Stimulated activated CD4-positive, alpha-beta T cell treated with anti-CD3 and anti-CD28 coated beads, TNF-alpha, amount 100 ng/mL, for 1 hour (primary cell): ENCODE measurements at places on chromosomes 2 and 18.

- no peak for DNase-seq
Observed at GRCh38 chr18:51153659-51154371, 43.7 kb downstream of the MEX3C start.

DNA sequence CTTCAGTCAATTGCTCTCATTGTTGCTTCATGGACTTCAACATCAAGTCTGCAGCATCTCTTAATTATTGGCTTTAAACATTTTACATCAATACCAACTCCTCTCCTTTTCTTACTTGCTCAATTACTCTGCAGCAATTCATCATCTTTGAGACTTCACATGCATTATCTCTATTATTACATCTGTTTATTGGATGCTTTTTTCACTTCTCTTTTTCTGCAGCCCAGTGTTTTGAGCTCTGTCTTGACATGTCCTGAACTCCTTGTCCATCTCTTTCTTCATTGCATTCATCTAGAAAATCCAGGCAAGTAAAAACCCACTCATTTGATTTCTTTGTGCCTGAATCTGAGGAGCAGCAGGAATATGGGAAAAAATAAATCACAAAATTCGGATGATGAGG, 647.9 kb downstream of the PLCL1 start:
- no peak for DNase-seq

GRCh38 chr2:18516112-18516511, 44.3 kb downstream of the RDH14 start:
- DNase-seq, result no peak

DNA sequence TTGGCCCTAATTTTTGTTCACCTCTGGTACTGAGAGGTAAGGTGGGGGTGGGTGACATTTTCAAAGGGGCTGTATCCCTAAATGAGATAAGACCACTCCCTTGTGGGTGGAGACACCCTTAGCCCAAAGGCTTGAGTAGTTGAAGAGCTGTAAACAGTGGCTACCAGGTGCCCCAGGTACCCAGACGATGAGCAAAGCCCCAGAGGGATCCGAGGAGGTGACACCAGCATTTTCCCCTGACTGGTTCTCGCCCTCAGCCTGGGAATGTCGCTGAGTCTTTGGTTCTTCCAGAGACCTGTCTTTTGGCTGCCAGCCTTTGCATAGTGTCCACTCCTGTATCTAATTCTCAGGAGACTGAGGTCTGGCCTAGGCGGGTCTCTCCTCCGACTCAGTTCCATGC, 36.5 kb downstream of the RRM2 start:
- no peak for DNase-seq

- no peak for DNase-seq
Observed at GRCh38 chr2:61993422-61994024, 88.0 kb downstream of the COMMD1 start.

GRCh38 chr2:167856190-167856589, 391.2 kb downstream of the STK39 start:
- no peak for DNase-seq

DNA sequence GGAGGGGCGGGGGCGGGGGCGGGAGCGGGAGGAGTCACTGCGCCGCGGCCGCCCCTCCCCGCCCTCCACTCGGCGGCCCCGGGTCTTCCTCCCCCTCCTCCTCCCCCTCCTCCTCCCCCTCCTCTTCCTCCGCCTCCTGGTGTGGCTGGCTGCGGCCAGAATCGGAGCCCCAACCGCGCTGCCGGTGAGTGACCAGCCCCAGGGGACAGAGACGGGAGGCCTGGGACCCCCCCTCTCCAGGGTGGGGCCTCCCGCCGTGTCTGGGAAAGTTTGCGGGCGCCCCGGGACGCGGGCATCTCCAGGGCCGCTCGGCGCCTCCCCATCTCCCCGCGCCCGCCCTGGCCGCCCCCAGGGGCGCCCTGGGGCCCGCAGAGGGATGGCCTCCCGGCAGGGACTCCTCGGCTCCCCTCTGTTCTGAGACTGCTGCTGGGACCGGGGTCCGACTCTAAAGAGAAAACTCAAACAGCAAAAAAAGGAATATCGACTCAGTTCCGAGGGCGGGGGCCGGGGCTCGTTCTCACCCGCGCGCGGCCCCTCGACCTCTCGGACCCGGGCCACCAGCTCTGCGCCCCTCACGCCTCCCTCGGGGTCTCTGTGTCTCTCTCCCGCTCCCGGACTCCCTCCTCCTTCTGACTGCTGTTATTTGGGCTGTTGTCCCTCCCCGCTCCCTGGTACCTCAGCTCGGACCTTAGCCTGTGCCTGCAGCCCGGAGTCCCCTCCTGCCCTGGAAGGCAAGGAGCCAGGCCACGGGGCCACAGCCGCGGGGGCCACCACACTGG, at the start of gene STON1:
STON1 (plus strand) TSS at position 122 of the 779 bp plus-strand sequence. CDS start 50,480 bp downstream, outside the sequence.
- DNase-seq, result no peak

- DNase-seq, result no peak
Observed at GRCh38 chr2:125450092-125450491, 1205.9 kb upstream of the GYPC start.

- DNase-seq, result no peak
Observed at GRCh38 chr2:172460780-172461201, 33.4 kb downstream of the ITGA6 start.

- no peak for DNase-seq
Observed at GRCh38 chr2:44498551-44498950, 136.8 kb downstream of the CAMKMT start.

- DNase-seq, result no peak
Observed at GRCh38 chr2:129881786-129882396, 97.6 kb upstream of the RAB6C start.

DNA sequence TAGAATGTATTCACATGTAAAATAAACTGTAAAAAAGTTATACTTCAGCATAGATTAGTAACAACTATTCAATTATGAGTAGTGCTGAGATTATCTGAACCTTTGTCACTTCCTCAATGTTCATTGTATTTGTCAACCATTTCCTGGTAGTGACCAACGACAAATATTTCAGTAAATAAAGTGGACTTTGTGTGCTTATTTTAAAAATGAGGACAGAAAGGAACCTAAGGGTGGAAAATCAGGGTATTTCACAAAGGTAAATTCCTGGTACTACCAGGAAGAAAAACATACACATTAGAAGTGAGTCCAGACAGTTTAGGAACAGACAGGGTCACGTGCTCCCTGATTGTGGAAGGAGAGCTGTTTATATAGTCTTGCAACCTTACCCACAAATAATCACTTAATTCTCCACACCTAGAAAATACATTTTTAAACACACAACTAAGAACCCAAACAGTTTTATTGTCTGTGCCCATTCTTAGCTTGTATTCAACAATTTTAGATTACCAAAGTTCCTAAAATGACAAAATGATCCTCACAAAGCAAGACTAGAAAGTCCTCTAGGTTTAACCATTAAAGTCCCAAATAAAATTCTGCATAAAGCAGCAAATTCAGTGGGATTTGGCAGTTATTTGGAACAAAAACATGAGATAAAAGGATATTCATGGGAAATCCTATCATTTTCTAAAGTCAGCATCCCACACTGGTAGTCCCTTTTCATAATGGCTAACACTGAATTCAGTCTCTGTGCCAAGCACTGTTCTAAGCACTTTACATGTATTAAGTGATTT, 28.2 kb downstream of the PELI1 start:
- no peak for DNase-seq

DNA sequence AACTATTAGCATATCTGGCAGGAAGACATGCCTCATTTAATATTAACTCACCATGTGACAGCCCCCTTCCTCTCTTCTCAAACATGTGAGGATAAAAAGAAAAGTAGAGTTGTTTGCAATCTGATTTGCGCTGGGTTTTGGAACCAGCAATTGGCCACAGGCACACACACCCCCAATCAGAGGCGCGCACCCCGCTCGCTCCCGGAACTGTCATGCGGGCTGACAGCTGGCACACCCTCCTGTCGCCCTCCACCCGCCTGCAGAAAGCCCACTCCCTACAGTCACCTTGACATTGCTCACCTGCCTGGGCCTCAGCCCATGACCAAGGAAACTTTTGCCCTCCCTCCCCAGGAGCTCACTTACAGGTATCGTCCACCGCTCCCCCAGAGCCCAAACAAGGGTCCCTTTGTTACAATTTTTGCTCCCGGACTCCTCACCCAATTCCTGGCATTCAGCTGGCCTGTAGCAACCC, 1.1 kb downstream of the COBLL1 start:
- DNase-seq, result no peak

- no peak for DNase-seq
Observed at GRCh38 chr2:201126308-201127151, 10.6 kb downstream of the CFLAR start.

DNA sequence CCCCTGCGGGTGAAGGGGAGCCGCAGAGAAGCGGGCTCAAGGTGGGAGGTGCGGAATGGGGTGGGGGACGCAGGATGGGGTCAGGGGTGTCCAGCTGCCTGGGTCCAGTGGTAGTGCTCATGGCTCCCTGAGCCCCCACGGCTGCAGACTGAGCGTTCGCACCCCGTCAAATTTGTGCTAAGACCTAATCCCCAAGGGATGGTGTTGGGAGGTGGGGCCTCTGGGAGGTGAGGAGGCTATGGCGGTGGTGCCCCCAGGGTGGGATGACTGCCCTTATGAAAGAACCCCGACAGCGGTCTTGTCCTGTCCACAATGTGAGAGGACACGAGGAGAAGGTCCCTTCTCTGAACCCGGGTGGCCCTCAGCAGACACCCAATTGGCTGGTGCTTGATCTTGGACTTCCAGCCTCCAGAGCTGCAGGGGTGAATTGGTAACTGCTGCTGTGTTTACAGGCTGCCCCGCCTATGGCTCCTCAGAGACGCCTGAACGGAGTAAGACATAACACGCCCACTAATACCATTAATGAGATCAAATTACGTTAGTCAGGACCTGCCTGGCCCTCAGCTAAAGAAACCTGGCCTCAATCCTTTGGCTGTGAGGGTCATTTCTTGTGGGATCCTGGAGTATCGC, 42.6 kb downstream of the PXDN start:
- DNase-seq, result no peak

GRCh38 chr2:240134956-240135520, 1.1 kb downstream of the COPS9 start:
- no peak for DNase-seq

- no peak for DNase-seq
Observed at GRCh38 chr2:3728104-3729054, 25.0 kb downstream of the DCDC2C start.

DNA sequence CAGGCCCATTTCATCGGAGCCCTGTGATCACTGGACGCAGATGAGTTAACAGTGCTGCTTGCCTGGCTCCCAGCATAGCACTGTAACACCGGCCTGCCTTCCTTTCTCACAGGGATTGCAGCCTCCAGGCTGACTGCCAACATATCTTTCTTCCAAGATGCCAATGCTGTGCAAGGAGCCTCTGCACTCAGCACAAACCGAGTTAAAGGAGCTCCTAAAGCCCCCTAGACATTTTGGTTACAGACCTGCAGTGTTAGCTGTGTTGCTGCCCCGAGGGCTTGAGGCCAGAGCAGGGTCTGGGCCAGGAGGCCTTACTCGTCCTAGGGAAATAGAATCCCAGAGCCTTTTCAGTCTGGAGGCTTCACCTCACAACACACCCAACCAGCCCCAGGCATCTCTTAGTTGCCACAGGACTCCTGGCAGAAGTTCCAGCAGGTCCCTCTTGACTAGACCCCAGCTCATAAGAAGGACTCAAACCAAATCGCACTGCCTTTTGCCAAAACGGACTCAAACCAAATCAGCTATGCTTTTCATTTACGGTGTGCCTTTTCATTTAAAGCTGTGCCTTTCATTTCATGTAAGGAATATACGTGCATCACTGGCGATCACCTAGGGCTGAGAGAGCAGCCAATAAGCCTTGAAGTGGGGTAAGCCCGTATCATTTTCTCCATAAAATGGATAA, 58.4 kb upstream of the EML4 start:
- no peak for DNase-seq

DNA sequence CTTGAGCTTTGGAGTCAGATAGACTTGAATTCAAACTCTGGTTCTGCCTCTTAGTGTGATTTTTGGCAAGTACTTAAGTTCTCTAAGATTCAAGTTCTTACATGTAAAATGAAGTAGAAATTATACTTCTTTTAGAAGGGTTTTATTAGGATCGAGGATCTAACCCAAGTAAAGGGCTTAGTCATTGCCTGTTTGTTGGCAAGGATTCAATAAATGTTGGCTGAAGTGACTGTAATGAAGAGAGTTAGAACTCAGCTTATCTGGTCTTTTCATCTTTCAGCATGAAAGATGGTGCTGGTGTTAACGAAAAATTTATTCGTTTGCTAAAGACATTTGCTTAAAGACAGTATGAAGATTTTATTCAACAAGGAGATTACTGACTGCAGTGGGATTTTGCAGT, 315.9 kb upstream of the THUMPD2 start:
- no peak for DNase-seq

- no peak for DNase-seq
Observed at GRCh38 chr2:191126386-191127085, 24.3 kb downstream of the STAT4 start.

DNA sequence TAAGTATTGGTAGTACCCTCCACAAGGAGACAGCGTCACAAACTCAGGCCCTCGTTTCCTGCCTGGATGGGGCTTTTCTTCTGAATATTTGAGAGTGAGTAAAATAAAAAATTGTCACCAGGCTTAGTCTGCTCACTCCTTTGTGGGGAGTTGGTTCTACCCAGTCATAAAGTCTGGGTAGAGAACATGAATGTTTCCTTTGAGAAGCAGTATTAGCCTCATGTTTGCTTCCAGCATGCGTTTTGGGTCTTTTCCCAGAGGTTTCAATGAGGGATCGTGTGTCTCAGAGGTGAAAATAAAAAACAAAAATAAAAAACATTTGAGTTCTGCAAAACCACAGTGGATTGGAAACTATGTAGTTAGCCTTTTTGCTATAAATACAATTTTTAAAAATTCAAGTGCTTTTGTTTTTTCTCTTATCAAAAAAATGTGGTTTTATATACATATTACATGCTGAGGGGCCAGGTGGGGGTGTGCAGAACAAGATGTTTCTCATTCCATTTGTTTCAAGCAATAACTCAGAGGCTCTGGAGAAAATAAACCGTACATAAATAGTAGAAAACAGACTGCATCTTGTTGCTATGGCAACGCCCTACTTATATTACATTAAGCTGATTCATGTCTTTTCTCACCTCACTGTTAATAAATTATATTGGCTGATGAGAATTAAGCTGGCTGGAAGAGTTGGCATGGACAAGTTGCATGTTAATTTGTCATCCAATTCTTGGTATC, 225.4 kb upstream of the FBXO11 start:
- DNase-seq, result no peak

GRCh38 chr2:191470306-191470705, 207.6 kb upstream of the NABP1 start:
- no peak for DNase-seq

GRCh38 chr2:66522611-66523376, 87.9 kb downstream of the MEIS1 start:
- DNase-seq, result no peak

- DNase-seq, result no peak
Observed at GRCh38 chr2:157631861-157632260, 3.2 kb upstream of the ACVR1C start.

- no peak for DNase-seq
Observed at GRCh38 chr2:164625378-164625971, 4.2 kb upstream of the GRB14 start.
